ENCODE measurements at places on chromosomes 3 and 15.

GRCh38 chr3:126350502-126351085, 6.6 kb downstream of the KLF15 start:
- DNase-seq, result no peak

- no peak for DNase-seq
Measured at GRCh38 chr15:73485372-73485771, 42.4 kb downstream of the REC114 start.

DNA sequence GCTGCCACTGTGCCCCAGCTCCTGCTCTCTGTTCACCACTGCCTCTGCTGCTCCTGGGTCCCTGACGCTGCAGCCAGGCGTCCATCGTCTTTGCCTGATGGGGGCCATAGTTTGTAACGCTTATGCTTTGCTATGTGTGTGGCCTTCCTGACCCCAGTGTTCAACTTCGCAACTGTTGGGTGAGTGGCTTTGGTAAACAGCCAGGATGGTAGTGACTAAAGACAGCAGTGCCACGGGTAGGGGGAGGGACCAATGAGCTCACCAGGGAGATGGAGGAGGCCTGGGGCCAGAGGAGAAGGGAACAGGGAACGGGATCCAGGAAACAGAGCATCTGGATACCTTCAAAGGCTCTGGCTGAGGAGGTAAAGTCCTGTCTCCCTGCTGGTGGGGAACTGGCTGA, 75.9 kb upstream of the ALDH1L1 start:
- DNase-seq, result no peak

DNA sequence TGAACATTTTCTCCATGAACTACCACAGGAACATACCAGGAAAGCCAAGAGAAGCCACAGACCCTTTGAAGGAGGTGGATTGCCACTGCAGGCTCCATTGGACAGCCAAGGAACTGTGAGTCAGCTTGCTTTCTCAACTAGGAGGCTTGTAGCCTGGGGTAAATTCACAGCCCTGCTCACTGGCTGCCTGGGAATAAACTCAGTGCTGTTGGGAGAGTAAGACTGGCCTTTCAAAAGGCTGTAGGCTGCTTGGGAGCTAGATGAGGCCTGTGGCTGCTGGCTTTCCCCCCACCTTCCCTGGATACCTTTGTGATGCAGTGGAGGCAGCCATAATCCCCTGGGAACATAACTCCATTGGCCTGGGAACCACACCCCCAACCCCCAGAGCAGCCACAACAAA, 223.5 kb upstream of the RBMS3 start:
- DNase-seq, result no peak

All from memory B cell (primary cell).